ENCODE measurements at places on chromosomes 5 and 9. TPM values are rescaled to one million over a fixed set of nuclear protein-coding genes. Genes with fewer than 3 reads are reported as not detected.

Gene FAM78A
- 6.4 TPM for polyA plus RNA-seq

Gene MARCOL
- polyA plus RNA-seq = not detected

DNA sequence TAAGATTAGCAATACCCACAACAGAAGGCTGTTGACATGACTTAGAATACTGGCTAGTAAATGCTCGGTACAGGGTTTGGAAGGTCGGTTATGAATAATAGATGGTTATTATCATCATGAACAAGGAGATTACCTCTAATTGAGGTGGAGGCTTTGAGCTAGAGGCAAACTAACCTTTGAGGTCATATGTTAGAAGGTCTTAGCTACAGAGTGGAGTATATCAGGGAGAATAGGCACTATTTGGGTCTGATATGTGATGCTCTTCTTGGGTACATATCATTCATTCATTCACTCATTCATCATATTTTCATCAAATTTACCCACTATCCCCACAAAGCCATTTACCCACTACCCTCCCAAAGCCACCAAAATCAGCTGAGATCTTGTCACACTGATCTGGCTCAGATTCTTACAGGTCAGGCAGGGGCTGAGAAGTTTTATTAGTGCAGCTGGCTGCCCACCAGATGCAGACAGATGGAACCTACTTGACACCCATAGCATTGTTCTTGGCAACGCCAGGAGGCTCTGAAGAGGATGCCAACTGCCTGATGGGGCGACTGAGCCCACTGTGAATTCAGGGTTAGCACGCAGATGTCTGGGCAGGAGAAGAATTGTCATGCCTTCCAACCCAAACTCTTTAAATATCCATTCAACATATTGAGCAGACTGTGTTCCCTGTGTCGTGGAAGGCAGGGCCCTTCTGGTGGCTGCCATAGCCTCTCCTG is 90.2 kb upstream of the SH3PXD2B start:
- no peaks in the 10 kb centered on the region for H3K27me3 ChIP-seq
- no peak overlapping the region for H3K4me3 ChIP-seq
- H3K36me3 ChIP-seq = no peaks in the 10 kb centered on the region
- DNase-seq = no peak
- H3K4me1 ChIP-seq = no peaks in the 10 kb centered on the region

DNA sequence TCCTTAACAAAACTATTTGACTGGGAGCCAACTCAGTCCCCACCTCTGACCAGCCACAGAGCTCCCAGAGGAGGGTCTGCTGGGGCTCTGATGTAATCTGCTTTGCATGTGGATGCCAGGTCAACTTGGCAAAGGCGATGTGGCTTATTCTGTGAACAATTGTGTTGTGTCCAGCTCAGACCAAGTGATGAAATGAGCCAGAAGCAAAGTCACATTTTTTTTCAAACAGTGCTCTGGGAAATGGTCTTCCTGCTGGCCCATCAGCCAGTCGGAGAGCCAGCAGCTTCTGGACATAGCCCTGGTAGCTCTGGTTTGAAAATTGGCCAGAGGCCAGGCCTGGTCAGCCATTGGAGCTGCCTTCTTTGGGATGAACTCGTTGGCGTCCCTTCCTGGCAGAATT is 86.5 kb downstream of the ANGPTL2 start:
- no peaks in the 10 kb centered on the region for H3K36me3 ChIP-seq
- no peak overlapping the region for H3K4me3 ChIP-seq
- no peaks in the 10 kb centered on the region for H3K4me1 ChIP-seq
- no peaks in the 10 kb centered on the region for H3K27me3 ChIP-seq
- DNase-seq = no peak
- no peak overlapping the region for H3K27ac ChIP-seq

DNA sequence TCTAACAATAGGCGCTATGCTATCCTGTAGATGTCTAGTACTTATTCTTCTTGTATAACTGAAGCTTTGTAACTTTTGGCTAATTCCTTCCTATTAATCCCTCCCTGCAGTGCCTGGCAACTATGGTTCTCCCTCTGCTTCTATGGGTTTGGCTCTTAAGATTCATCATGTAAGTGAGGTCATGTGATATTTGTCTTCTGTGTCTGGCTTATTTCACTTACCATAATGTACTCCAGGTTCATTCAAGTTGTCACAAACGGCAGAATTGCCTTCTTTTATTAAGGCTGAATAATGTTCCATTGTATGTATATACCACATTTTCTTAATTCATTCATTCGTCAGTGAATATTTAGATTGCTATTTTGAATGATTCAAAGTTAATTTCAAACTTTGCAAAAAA is 149.9 kb upstream of the GAS1 start:
- no peak overlapping the region for H3K27ac ChIP-seq
- H3K27me3 ChIP-seq = no peaks in the 10 kb centered on the region
- no peak for DNase-seq
- H3K36me3 ChIP-seq = no peaks in the 10 kb centered on the region
- H3K4me1 ChIP-seq = no peaks in the 10 kb centered on the region

Data from CD14-positive monocyte (primary cell).